Chondrocyte (in vitro differentiated cells): ENCODE measurements at places on chromosomes 3 and 15.
A peak's percentile ranks its signal among the peaks of the same experiment; 100 is the strongest.

- DNase-seq, result no peak
These were observed 12.0 kb upstream of the TASOR start for GRCh38 chr3:56694867-56695683.

DNA sequence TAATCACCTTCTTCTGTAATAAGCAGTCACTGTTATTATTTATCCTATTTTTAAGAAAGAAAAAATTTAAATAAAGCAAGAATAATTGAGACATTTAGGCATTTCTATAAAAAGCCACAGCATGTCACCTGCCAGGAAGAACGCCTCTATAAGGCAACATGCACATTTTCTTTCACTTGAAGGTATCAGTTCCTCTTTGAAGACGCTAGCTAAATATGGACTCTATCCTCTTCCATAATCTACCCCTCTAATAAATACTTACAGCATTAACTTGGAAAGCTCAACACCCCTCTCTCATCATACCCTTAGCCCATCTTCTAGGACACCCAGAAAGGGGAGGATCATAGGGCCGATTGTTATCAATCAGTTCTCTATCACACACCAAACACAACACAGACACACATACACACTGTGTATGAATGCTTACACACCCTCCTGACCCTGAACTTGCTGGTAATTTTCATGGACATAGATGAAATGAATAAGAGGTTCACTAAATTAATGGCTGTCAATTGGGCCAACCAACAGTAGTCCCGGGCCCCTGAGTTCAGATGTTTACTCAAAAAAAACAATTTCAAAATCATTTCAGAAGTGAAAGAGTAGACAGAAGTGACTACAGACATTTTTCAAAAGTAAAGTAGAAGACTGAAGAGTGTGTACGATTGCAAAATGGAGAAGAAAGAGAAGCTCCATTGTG is 102.5 kb downstream of the ZMAT3 start:
- DNase-seq, result no peak

DNA sequence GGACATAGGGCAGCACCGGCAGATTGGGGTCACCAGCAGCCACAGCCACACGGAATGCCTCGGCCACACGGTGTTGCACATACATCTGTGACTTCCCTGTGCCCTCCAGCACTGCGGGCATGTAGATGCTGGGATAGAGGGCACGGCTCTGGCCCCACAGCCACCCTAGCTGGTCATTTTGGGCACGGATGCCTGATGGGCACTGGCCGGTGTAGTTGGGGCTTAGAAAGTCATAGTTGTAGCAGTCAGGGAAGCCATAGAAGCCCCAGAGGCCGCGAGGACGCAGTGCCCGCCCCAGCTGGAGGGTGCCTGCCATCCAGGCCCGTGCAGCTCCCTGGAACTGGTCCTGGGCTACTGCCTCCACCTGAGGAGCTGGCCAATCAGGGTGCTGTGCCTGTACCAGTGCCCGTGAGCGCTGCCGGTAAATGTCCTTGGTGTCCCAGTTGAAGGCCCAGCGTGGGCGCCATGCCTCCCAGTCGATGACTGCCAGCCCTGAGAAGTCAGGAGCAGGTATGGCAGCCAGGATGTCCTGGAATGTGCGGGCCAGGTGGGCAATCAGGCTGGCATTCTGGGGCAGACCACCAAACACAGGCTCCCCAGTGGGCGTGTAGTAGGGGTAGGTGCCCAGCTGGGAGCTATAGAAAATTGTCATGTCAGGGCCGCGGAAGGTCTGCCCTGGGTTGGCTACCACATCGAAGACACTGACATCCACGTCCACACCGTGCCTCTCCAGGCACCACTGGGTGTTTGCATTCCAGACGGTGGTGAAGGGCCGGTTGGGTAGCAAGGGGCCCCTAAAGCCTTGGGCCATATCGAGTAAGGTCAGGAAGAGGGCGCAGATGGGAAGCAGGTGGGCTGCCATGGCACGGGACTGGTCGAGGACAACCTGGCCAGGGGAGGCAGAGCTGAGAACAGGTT is 1.0 kb downstream of the HYAL1 start:
- DNase-seq, result no peak

GRCh38 chr3:57184526-57184925 is 15.3 kb downstream of the HESX1 start:
- DNase-seq, result no peak

DNA sequence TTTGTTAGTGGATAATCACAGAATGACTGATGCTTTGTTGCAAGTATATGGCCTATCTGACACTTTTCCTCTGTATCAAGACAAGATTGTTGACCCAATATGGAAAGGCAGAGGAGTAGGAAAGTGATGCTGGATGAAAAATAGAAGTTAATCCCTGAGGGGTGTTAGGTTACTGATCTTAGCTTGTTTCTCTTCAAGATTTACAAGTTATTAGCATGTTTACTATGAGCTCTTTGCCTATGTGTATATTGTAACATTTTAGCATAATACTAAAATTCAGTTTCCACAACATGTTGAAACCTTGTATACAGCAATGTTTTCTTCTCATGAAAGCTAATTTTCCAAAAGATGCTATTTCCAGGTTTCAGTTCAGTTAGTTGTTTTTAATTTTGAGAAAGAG is 120.4 kb upstream of the CCNL1 start:
- no peak for DNase-seq

DNA sequence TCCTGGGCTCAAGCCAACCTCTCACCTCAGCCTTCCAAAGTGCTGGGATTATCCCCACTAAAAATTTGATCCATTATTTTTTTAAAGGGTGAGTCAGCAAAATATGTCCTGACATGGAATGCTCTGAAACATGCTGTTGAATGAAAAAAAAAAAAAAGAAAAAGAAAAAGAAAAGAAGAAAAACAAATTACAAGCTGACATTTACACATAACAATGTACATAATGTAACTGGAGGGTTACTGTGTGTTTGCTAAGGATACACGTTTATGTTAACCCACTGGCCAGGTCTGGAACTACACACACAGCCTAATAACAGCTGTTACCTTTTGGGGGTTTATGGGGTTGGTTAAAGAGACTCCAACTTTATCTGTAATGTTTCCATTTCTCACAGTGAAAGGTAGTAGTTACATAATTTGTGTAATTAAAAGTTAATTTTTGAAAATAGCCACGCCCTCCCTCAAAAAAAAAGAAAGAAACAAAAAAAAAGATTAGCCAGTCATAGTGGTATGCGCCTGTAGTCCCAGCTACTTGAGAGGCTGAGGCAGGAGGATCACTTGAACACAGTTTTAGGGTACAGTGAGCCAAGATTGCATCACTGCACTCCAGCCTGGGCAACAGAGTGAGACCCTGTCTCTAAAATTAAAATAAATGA is 3.1 kb upstream of the MESP2 start:
- no peak for DNase-seq

DNA sequence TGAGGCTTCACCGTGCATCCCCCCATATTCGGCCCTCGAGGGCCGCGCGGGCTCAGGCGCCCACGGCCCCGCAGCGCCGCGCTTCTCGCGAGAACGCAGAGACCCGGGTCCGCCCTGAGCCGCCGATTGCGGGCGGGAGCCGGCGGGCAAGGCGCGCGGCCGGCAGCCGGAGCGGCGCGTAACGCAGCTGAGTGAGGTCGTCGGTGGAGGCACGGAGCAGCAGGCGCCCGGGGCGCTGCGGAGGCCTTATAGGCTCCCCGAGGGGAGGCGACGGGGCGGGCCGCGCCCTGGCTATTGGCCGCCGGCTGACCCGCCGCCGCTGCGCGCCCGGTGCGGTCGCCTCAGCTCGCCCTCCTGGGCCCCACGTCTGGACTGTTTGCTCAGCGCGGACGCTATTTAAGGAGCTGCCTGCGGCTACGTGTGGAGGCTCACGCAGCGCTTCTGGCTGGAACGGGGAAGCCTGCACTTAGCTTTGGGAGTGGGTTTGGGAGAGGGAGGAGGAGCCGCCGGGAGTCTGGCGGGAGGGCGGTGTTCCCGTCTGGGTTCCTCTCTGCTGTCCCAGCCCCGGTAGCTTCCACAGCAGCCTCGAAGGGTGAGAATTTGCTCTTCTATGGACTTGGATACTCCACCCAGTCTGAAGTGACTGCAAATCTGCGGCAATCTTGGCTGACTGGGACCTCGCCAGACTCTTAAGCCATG is at the start of gene PLOD2:
Gene PLOD2, minus strand, starts transcription at position 221 of the 699 bp plus-strand sequence. Its CDS starts 195 bp downstream, at position 26.
- peak; percentile 96 for DNase-seq

DNA sequence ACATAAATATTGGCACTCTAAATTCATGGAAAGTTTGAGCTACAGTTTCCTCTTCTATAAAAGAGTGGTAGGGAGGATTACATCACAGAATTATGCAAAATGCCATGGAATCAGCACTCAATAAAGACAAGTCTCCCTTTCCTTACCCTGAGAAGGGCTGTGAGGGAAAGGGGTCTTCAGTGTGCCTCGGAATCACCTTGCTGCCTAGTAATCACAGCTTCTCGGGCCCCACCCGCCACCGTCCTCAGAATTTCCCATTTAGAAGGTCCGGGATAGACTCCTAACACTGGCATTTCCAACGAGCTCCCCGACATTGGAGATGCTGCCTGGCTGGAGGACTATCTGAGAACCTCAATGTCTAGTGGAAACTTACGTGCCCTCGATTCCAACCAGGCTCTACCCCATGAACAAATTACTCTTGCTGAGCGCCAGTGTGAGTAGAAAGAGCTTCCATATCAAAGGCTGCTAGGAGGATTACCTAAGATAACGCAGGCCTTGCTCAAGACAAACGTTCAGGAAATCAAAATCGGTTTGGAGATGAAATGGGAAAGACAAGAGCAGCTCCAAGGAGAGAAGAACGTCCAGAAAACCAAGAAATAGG is 92.1 kb upstream of the CHD2 start:
- no peak for DNase-seq

GRCh38 chr3:188401244-188401993 is 247.5 kb downstream of the LPP start:
- no peak for DNase-seq

GRCh38 chr15:25633862-25634261 is 195.0 kb upstream of the UBE3A start:
- DNase-seq, result no peak

GRCh38 chr3:5138214-5138981 is 16.3 kb downstream of the ARL8B start:
- no peak for DNase-seq

DNA sequence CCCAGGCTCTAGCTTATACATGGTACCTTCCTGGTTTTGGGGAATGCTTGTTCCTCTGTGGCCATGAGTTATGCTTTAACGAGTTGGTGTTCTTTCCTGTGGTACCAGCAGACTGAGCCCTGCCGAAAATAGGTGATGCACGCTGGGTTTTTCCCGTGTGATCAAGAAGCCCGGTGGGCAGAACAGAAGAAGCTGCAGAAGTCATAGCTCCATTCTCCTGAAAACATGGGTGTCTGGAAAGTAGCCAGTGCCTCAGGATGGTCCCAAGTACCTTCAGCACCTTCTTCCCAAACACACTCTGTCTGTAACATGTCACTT is 25.2 kb downstream of the MAPKBP1 start:
- DNase-seq, result no peak

GRCh38 chr3:188656196-188656982 is 502.4 kb downstream of the LPP start:
- DNase-seq, result no peak
